ENCODE measurements at places on chromosomes 7 and 10. TPM values are rescaled to one million over a fixed set of nuclear protein-coding genes. Genes with fewer than 3 reads are reported as not detected.

The PCDH15 gene
- total RNA-seq, result not detected

The ARPC1A gene
- total RNA-seq, result 183 TPM

The ERVW-1 gene
- total RNA-seq, result not detected

The SPDYE11 gene
- total RNA-seq, result not detected

The TLL2 gene
- total RNA-seq, result 1.6 TPM

- no peak for DNase-seq
Measured at GRCh38 chr7:89495704-89496103, 658.6 kb upstream of the STEAP1 start.

GRCh38 chr10:32618482-32618881 is 172.5 kb downstream of the CCDC7 start:
- no peak for DNase-seq

- no peak for DNase-seq
Measured at GRCh38 chr10:6064119-6064518, 2.0 kb upstream of the IL2RA start.

GRCh38 chr10:7797582-7797981 is 9.6 kb downstream of the ATP5F1C start:
- DNase-seq, result no peak

- DNase-seq, result peak; percentile 5
Measured at GRCh38 chr10:103395754-103396066, 565 bp downstream of the ATP5MK start.

DNA sequence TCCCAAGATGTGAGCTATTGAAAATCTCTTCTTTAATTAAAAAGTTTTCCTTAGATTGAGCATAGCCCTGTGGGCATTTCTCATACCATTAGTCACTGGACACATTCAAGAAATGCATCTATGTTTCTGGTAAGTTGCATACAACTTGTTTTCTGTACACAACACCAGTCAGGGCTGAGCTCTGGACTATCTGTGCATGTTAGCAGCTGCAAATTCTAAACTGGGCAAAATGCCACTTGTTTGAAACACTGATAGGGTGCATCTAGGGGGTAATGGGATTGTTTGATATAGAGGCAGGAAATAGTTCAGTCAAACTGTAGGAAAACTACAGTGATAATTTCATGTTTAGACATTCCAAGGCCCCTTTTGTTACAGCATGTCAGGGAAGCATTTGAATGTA is 145.6 kb upstream of the NPY start:
- no peak for DNase-seq

- no peak for DNase-seq
Measured at GRCh38 chr7:45591101-45591906, 17.1 kb downstream of the ADCY1 start.

DNA sequence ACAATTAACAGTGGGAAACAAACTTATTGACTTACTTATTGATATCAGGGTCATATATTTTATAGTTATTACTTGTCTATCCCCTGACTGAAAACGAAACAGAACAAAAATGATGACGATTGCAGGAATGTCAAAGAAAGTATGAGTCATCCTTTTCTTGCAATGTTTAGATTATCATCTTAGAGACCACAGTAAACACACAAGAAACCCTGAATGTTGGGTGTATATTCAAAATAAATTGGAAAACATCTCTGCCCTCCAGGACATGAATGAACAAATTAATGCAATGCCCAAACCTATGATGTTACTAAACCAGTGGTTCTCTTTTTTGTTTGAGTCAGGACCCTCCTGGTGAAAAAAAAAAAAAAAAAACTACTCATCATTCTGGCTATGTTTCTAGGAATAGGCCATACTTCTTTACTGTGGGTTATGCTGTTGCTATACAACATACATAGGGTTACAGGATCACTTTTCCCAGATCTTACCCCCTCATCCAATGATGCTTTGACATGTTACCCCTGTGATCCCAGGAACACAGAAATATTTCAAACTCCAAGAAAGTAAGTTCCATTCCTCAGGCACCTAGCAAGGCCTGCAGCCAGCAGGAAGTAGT is 623.4 kb upstream of the IGFBP3 start:
- no peak for DNase-seq

DNA sequence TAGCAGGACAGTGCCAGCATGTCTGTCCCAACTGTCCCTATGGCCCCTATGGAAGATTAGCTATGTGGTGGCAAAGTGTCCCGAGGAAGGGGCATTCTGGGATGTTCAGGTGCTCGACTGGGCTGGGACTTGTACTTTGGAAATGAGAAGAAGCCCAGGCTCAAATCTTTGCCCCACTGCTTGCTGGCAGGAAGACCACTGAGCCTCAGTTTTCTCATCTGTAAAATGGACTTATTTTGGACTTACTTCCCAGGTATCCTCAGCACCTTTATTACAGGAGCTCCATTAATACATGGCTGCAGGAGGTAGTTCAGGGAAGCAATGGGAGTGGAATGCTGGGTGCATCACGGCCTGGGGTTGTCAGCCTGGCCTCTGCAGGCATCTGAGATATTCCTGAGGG is 71.2 kb downstream of the LHPP start:
- no peak for DNase-seq

- DNase-seq, result no peak
Measured at GRCh38 chr7:101718363-101719122, 89.4 kb upstream of the MYL10 start.

- no peak for DNase-seq
Measured at GRCh38 chr10:8815969-8816368, 761.5 kb downstream of the GATA3 start.

GRCh38 chr7:158494643-158495042 is 93.0 kb downstream of the PTPRN2 start:
- DNase-seq, result no peak

DNA sequence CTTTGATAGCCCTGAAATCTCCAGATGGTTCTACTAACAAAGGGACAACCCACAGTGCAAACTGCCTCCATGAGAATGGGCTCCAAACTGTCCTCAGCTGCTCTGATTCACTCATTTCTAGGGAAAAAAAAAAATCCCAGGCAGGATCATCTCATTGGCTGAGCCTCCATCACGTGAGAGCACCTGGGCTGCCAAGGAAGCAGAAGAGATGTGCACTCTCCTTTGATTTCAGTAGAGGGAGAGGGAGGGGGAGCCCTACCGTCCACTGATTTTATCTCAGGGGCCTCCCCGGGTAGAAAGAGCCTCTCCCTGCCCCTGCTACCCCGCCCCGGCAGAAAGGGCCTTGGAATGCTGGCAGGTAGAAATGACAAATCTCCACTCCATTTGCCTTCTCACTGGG is 725.4 kb downstream of the PHTF2 start:
- DNase-seq, result no peak

DNA sequence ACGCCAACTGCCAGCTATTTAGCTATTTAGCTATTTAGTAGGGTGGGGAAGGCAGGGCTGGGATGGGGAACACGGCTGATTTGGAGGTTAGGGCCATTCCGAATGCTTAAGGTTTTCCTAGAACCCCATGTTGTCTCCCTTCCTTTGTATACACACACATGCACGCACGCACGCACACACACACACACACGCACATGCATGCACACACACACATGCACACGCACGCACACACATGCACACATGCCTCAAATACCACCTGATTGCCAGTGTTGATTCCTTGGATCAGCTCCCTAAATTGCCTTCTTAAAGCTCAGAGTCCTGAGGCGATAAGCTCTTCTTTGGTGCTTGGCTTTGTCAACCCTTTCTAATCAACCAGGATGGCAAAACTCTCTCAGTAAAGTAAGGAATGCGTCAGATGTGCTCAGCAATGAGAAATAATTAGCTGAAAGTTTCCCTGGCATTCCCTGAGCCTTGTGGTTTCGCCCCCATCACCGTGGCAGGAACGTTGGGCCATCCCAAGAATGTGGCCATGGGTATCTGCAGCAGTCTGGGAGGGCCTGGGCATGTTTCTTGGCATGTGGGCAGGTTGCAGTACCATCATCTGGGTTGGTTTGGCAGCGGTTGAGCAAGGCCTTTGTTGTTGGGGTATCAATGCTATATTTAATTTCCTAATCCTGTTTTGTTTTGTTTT is 305.6 kb downstream of the LRMDA start:
- DNase-seq, result no peak

- DNase-seq, result no peak
Measured at GRCh38 chr10:120005207-120006201, 113.0 kb downstream of the SEC23IP start.

- no peak for DNase-seq
Measured at GRCh38 chr10:5573968-5574641, 49.3 kb downstream of the CALML3 start.

- DNase-seq, result no peak
Measured at GRCh38 chr7:93026425-93026824, 91.4 kb downstream of the SAMD9 start.

- peak; percentile 66 for DNase-seq
Measured at GRCh38 chr10:118922226-118922625, 107.3 kb upstream of the NANOS1 start.

GRCh38 chr10:3570131-3570729 is 214.8 kb downstream of the KLF6 start:
- no peak for DNase-seq
